ENCODE measurements at places on chromosomes 13 and 19.

GRCh38 chr19:52990759-52991418, 22.8 kb upstream of the ERVV-1 start:
- DNase-seq: no peak

DNA sequence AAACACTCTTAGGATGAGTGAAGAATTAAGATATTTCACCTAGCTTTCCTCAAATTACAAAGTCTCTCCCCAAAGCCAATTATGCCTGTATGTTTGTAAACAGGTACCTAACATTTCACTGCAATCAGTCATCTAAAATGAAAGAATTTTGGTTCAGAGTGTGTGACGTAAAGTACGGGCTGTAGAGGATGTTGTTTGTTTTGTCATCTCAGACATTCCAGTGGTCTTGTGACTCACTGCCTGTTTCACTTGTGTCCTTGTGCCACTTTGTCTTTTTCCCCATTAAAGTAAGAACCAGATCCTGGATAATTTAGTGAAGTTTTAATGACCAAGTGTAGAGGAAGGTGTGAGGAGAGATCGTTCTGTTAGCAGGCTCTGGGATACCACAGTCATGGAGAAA, 28.6 kb upstream of the EID2 start:
- DNase-seq: no peak

- DNase-seq: peak; percentile 19
Measured at GRCh38 chr19:35757231-35757748, 461 bp upstream of the HSPB6 start.

GRCh38 chr13:32409001-32409313, 19.0 kb downstream of the N4BP2L1 start:
- DNase-seq: no peak

DNA sequence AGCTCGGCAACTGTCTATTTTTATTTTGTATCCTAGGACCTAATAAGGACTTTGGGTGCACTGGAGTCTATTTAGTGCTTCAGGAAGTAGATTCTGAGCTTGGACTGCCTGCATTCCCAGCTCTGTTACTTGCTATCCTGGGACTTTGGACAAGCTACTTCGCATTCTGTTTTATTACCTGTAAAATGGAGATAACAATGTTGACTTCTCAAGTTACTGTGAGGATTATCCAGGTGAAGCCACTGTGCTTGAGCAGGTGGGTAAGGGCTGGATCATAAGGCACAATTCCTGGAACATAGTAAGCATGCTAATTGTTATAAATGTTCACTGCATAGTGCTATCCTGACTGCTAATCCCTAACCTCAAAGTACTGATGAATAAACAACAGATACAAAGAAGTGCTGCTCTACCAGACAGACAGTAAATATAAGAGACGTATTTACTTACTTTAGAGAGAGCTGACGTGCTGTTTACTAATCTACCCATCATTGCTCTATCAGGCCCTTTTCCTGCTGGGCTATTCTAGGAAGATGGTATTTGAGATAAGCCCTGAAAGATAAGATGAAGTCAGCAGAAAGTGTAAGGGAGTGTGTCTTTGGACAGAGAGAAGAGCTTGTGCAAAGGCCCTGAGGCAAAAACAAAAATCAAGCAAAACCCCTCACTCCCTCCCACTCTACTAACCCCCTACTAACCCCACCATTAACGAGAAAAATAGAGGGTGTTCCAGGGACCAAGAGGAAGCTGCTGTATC, 50.8 kb upstream of the FLT1 start:
- no peak for DNase-seq

- DNase-seq: no peak
Measured at GRCh38 chr19:48394331-48395169, 1.1 kb downstream of the GRIN2D start.

GRCh38 chr19:33304371-33304759, 2.0 kb upstream of the CEBPA start:
- no peak for DNase-seq

GRCh38 chr19:35963514-35963913, 27.3 kb downstream of the LRFN3 start:
- peak; percentile 33 for DNase-seq

DNA sequence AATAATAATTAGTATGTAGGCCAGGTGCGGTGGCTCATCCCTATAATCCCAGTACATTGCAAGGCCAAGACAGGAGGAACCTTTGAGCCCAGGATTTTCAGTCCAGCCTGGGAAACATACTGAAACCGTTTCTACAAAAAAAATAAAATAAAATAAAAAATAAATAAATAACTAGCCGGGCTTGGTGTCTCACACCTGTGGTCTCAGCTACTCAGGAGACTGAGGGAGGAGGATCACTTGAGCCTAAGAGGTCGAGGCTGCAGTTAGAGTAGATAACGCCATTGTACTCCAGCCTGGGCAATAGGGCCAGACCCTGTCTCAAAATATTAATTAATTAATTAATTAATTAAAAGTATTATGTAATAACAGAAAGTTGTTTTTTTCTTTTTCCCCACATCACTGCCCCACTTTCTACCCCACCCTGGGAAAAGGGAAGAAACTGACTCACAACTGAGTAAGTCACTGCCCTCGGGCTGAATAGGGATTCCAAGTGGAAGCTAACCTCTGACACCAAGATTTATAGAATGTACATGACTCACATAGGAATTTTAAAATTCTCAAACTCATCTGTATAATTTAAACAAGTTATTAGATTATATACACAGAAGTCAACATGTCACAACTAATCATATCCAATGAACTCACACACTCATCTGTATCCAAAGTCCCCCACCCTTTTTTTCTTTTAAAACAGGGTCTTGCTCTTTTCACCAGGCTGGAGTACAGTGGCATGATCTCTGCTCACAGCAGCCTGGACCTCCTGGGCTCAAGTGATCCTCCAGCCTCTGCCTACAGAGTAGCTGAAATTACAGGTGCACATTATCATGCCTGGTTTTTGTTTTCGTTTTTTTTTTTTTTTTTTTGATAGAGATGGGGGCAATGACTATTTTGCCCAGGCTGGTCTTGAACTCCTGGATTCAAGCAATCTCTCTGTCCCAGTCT, 12.5 kb downstream of the ZNF611 start:
- no peak for DNase-seq

DNA sequence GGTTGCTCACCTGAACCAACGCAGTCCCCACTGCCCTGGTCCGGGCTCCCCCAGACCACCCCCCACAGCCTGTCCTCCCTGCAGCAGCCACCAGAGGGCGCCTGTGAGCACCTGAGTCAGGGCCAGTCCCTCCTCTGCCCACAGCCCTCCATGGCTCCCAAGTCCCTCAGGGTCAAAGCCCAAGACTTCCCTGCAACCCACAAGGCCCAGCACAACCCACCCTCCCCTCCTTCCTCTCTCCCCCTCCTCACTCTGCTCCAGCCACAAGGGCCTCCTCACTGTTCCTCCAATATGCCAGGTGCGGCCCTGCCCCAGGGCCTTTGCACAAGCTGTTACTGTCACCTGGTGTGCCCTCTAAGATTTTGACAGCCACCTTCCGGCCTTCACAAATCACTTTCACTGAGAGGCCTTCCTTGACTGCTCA, 10.9 kb downstream of the GNA15 start:
- peak; percentile 76 for DNase-seq

- peak; percentile 8 for DNase-seq
Measured at GRCh38 chr13:110560601-110561343, 750 bp downstream of the RAB20 start.

DNA sequence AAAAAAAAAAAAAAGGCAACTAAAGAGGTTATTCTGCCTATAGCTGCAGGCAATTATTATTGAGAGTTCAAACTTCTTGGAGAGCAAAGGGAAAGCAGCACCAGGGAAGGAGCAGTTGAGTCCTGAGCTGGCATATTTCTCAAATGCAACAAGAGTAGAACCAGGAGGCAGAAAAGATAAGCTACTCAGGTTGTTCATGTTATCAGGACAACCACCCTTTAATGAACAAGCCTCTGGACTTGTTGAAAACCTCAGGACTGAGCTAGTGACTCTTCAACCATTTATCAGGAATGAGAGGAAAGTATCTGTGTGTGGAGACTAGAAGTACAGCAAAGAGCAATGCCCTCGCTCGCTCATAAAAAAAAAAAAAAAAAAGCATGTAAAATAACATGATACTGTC, 183.0 kb downstream of the KCTD12 start:
- no peak for DNase-seq
